SW 1271 (cell line): ENCODE measurements at places on chromosomes 3 and 15.

- DNase-seq = no peak
Observed at GRCh38 chr3:187976365-187976900, 177.5 kb upstream of the LPP start.

GRCh38 chr3:28847736-28848135 is 433.1 kb upstream of the RBMS3 start:
- DNase-seq = no peak

GRCh38 chr3:150759319-150759718 is 3.6 kb downstream of the SIAH2 start:
- no peak for DNase-seq

DNA sequence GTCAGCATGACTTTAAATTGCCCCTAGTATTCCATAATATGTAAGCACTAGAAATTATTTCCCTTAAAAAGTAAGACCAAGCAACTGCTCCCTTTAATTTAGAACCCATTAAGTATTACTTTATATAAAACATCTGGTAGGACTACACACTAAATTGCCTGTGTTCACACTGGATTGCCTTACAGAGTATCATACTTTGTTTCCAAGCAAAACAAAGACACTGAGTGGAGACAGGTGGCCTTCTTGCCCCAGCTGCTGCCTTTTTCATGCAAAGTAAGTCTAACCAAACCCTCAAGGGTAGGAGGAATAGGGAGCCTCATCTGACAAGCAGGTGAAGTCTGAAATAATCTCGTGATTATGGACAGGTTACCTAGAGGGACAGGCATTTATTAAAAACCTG is 87.3 kb downstream of the PEX5L start:
- DNase-seq = no peak

DNA sequence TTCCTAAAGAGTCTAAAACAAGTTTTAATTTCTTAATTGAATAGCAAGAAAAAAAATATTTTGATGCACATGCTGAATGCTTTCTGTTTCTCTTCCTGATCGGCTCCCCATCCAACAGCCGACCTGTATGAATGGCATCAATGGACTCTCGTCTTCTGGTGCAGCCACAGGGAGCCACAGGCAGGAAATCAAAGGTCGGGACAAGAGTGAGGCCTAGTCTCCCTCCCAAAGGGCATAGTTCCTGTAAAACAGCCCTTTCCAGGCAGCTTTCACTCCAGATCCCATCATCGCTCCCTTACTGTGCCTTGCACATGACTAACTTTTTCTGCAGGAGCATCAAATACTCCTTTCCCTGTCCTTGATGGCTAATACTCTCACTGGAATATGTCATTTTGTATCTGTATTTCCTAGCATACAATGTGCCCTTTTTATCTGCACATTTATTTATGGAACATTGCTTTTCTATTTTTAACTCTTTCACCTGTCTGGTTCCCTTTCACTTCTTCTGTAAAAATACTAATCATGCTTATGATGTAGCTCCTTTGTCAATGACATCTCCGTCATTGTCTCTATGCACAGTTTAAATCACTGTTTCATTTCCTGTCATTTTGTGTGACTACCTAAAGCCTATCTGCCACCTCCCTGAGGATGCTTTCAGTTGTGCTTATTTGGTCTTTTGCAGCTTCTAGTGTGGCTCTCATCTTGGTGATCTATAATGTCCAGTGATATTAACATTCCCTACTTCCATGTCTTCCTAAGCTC is 326.2 kb downstream of the CTNNB1 start:
- no peak for DNase-seq

- no peak for DNase-seq
Observed at GRCh38 chr15:71549091-71549490, 261.3 kb upstream of the NR2E3 start.

DNA sequence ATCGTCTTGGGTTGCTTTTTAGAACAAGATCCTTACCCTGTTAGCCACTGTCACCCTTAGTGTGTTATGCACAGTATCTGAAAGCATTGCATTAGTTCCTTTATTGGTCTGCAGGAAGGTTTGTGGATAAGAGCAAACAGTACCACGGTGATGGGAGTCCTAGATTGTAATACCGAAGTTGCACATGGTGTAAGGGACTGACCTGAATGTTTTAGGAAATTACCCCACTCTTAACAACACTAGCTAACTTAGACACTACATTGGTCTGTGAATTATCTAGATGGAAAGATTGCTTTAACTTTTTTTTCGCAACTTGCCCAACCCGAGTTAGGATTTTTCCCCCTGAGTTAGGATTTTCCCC is 1.3 kb downstream of the STT3B start:
- no peak for DNase-seq

DNA sequence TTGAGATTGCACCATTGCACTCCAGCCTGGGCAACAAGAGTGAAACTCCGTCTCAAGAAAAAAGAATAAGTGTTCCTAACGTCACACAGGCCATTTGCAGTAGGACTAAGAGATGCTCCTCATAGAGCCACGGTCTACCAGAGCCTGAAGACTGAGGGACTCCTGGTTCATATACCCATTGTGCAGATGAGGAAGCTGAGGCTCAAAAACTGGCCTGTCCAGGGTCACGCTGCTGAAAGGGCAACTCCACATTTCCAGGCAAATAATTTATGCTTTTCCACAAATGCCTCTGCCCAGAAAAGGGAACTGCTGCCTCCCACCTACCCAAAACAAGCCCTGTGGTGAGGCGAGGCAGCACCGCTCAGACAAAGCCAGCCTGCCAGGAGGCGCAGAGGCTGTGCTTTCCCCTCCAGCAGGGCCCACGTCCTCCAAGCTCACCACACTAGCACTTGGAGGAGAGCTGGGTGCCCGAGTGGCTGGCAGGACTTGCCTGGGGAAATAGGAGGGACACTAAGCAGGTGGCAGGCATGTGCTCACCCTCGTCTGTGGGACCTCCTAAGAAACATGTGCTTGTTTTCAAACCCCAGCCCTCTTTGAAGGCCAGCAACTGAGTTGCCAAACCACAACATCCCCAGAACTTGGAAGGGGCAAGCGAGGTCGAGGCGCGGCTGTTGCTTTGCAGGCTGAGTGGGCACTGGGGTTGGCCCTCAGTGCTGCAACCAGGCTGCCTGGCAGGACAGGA is 195.6 kb downstream of the XXYLT1 start:
- DNase-seq = no peak

DNA sequence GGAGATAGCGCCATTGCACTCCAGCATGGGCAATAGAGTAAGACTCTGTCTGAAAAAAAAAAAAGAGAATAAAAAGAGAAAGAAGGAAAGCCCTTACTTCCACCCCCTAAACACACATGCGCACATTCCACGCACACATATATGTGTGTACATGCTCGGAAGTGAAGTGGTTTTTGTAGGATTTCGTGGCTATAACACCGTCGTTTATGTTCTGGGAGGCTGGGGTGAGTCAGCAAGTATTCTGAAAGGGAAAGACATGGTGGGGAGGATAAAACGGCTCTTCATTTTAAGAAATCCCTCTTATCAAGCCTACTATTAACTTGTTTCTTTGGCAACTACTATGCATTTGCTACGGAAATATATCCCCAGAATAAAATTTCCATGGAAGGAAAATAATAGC is 422.8 kb upstream of the TBL1XR1 start:
- DNase-seq = no peak
